G401 (cell line): ENCODE measurements at places on chromosomes 6 and 20.

GRCh38 chr6:1396952-1397868 lies 7.8 kb downstream of the FOXF2 start:
- DNase-seq = peak; percentile 62

- no peak for DNase-seq
These were observed 100.9 kb upstream of the SIM1 start for GRCh38 chr6:100565439-100566104.

- no peak for DNase-seq
These were observed 23.7 kb downstream of the ECHDC1 start for GRCh38 chr6:127319686-127320085.

DNA sequence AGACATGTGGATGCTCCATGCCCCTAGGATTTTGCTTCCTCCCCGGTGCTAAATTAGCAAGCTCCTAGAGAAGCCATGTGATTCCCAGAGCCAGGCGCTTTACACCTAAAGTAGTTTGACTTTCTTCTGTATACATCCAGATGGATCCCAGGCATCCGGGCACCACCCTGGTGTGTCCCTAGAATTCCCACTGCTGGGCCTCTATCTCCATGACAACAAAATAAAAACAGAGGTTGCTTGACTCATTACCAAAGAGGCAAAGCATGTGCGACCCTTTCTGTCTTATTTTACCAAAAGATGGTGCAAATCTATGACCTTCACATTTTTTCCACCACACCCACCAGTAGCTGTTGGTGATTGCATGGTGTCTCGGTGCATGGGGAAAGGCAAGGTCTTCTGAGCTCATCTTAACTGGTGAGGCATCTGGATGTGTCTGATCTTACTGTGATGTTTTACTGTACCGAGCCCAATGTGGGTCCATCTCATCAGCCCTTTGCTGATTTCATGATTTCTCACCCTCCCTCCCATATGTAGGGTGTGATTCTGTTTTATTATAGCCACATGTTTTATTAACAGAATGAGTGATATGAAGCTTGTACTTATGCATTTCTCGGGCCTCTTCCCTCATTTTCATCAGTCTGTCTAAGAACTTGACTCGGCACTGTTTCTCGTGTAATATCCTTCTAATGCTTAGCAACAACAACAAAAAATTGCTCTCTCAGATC lies 27.4 kb upstream of the VAPB start:
- no peak for DNase-seq
